ENCODE measurements at places on chromosomes 2 and 18. TPM values are rescaled to one million over a fixed set of nuclear protein-coding genes. Genes with fewer than 3 reads are reported as not detected.

DNA sequence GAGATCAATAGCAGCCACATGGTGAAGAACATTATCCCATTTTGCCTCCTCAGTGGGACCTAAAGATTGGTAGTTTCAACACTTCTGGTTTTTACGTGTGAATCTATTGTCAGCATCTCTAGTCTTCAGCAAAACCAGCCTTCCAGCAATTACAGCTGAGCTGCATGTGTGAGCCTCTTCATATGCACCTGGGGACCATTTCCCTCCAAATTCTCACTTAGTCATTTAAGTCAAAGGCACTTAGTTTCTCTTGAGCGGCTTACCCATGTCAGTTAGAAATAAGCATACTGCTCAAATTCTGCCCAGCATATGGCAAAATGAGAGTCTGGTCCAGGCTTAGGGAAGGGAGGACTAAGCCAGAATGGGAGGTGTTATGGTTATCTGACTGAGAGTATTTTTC is 99.7 kb upstream of the NXPH2 start:
- no peak for DNase-seq

DNA sequence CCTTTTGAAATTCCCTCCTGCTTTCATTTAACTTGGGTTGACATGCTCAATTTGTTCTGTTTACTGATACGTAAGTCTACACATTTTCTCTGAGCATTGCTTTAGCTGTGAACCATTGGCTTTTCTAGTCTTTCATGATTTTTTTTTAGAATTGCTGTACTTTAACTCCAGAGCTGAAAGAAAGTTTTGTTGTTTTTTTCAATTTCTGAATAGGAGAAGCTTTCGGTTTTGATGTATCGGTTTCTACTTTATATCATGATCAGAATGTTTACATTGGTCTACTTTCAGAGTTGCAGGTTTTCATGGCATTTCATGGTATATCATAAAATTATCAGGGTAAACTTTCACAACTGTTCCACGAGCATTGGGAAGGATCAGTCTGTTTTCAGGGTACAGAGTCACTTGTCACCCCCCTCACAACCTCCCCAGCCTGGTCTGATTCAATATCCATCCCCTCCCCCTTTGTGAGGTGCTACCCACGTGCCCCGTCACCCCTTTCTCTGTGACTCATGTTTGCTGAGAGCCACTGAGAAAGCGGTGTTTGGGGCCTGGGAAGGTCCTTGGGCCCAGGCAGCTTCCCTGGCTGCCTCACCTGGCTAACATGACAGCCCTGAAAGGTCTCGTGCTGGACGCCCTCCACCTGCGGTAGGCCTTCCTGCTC is 7.0 kb downstream of the ASTL start:
- DNase-seq, result no peak

DNA sequence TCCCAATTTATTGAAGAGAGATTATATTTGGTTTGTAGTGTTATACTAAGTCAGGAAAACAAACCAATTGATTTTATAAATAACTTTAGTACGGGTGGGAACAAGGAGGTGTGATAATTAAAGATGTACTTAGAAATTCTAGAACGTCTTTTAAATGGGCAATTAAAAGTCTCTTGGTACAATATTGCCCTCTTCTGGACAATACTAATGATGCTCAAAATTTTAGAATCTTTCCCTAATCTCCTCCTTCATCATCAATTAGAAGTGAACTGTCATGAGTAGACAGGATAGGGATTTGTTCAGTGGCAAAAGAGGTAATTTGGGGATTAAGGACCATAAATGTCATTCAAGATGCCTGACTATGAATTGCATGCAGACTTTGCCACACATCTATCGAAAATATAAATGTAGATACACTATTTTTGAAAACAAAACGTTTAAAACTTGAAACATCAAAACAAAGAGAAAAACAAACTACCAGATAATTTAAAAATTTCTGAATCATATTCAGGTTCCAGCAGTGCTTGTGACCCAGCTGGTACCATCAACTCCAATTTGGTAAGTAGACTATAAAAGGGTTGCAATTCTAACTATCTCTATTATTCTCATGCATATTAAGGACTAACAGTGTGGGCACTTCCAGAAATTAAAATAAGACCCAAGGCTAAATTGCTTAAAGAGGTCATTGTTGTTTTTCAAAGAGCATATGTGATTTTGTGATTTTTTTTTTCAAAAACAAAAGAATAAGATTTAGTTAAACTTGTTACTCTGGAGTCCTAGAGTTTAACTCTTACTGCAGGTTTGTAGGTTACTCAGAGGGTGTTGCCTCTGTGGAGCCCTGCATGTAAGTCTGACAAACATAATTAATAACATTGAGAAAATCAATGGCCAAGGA is 123.5 kb downstream of the LAMA3 start:
- no peak for DNase-seq

GRCh38 chr2:12661489-12661888 is 55.2 kb upstream of the TRIB2 start:
- DNase-seq, result no peak

GRCh38 chr2:2536416-2537056 is 205.5 kb upstream of the MYT1L start:
- no peak for DNase-seq

DNA sequence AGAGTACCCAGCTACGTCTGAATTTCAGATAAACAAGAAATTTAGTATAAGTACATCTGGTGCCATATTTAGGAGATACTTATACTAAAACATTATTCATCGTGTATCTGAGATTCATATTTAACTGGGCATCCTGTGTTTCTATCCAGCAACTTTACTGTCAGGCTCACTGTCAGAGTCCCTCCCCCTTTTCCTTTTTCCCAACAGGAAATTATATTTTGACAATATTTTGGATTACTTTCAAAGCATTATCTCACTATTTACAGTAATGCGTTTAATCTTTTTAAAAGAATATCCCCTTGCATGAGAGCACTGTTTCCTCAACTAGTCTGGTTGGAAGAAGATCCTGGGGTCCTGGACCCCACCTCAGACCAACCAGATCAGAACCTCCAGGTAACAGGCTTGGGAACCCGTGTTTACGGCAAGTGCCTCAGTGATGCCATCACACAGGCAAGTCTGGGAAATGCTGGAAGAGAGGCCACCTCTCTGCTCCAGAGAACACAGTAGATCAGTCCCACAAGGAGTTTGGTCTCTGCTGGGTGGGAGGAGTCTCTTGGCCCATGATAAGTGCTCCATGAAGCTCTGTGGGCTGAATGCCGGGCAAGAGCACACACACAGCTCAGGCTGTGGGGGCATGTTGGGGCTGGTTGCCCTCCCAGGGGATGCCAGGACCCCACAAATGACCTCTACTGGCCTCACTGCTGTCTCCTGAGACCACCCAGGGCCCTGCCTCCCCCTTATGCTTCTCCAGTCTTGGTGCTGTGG is 84.2 kb upstream of the UXS1 start:
- DNase-seq, result no peak

GRCh38 chr18:2338601-2339000 is 232.7 kb downstream of the METTL4 start:
- no peak for DNase-seq

GRCh38 chr2:44928483-44929158 is 12.9 kb upstream of the SIX3 start:
- no peak for DNase-seq

DNA sequence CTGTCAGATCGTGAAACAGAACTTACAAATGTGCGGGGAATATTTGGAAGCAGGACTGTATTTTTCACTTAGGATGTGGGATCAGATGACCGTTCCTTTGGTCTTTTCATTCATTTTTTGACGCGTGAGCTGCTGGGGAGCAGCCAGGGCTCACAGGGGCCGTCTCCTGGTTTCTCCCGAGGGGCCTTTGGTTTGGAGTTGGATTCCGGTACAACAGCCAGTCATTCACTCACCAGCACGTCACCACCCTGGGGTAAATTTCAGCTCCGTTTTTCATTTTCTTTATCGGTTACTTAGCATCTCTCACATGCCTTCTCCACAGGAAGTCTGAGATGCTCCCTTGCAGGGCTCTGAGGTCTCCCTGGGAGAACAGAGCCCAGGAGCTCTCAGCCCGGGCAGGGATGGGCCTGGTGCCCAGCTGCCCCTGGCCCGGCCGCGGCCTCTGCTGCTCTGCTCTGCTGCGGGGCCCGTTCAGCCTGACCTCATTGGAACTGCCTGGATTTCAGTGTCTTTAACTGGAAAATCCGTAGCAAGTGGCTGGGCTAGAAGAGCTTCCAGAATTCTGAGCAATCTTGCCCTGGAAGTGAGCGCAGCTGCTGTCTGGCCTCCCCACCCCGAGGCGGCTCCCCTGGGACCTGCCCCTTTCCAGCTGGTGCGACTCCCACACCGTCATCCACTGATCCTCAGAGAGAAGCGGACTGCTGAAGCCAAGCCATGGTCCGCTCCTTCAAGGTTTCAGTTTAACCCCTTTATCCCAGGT is 335.6 kb downstream of the EIPR1 start:
- no peak for DNase-seq

DNA sequence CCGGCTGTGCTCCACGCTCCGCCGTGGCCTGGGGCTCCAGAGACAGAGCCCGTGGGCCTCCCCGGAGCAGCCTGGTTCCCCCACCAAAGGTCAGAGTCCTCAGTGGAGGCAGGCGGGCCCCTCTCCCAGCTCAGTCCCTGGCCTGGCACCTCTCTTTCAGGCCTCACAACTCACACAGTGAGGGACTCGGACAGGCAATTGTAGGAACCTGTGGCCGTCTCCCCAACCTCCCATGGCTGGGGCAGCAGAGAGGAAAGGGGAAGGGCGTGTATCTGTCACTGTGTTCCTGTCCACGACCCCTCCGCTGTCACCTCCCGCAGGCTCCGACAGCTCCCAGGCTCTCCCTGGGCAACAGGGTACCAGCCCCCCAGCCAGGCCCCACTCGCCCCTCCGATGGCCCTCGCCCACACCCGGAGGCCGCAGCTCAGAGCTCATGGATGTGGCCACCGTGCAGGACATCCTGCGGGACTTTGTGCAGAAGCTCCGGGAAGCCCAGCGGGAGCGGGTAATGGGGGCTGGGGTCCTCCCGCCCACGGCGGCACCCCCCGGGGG is 32.4 kb upstream of the SNED1 start:
- DNase-seq, result no peak

DNA sequence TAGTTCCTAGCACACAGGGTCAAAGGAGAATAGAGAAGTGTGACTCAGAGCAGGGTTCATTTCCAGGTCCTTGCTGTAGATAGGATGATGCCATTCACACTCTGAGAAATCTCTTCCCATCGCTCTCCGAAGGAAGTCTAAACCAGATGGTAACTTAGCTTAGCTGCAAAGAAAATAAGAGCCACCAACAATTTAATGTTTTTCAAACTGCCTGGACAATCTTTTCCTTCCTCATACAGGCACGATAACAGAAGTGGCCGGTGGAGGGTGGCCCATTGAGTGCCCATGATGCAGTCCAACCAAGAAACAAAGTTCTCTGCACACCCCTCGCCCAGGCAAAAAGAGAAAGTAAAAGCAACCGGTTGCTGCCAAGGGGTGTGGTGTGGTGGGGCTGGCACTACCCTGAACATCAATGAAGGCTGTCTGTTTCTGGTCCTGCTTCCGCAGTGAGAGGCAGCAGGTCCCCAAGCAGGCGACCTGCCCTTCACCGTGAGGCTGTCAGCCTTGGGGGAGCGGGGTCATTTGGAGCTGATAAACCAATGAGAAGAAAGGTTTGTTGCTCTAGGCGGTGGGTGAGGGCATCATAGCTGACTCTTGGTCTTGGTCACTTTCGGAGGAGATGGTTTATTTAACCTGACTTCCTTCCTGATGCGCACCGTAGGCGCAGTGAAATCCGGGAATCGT is 105.6 kb upstream of the CD302 start:
- no peak for DNase-seq

GRCh38 chr2:158650646-158651357 is 144.3 kb upstream of the DAPL1 start:
- no peak for DNase-seq

Gene STAT1
- total RNA-seq, result 98.6 TPM

Gene FNDC4
- total RNA-seq, result 2.0 TPM

Gene XDH
- 0.41 TPM for total RNA-seq

Gene BOLL
- total RNA-seq, result not detected

All from upper lobe of right lung (tissue), 1 donor.